ENCODE measurements at places on chromosomes 2 and 18.

DNA sequence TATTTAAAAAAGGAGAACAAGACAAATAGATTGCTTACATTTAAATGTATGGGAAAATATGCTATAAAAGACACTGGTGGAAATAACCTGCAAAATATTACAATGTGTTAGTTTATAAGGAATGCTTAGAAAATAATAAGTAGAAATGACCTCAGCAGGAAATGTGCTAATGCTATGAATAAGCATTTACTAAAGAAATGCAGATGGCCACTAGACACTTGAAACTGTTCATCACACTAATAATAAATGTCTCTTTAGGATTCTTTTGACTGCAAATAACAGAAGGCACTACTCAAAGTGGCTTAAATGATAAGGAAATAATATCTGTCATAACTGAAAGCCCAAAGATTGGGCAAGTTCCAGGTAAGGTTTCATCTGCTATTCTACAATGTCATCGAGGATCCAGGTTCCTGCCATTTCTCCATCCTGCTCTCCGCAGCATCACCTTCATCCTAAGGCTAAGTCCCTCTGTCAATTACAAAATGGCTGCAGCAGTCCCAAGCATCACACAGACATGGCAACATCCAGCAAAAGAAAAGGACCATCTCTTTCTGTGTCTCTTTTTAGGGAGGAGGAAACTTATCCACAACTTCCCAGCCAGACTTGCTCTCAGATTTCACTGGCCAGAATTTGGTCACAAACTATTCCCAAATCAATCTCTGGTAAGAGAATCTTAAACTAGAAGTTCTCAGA, 21.9 kb downstream of the METTL8 start:
- DNase-seq, result no peak

- DNase-seq, result no peak
These were observed 18.9 kb downstream of the TET3 start for GRCh38 chr2:74003494-74004211.

GRCh38 chr18:6546229-6546628, 131.5 kb upstream of the L3MBTL4 start:
- DNase-seq, result no peak

DNA sequence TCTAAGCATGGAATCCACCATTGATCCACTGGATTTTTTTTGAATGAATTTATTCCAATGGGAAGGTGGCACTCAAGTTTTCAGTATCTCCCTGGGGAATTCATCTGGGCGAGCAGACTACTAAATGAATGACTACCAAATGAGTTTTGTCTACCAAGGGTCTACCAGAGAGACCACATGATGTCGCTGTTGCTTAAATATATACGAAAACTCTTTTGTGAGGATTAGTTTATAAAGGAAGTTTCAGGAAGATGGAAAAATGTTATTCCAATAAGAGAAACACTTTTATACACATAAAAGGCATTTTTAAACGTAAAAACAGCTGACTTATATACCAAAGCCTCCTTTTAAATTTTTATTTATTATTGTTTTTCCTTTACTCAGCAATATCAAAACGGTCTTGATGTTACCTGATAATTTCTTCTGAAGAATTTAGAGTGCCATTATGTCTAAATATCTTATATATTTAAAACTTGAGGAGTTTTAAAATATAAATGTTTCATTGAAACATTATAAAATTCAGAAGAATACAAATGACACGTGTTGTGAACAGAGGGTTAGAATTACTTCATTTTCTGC, 139.7 kb downstream of the HRH4 start:
- no peak for DNase-seq

- no peak for DNase-seq
These were observed 203.5 kb downstream of the SEPTIN10 start for GRCh38 chr2:109410039-109410815.

GRCh38 chr2:200845669-200846325, 18.7 kb downstream of the CLK1 start:
- DNase-seq, result no peak

DNA sequence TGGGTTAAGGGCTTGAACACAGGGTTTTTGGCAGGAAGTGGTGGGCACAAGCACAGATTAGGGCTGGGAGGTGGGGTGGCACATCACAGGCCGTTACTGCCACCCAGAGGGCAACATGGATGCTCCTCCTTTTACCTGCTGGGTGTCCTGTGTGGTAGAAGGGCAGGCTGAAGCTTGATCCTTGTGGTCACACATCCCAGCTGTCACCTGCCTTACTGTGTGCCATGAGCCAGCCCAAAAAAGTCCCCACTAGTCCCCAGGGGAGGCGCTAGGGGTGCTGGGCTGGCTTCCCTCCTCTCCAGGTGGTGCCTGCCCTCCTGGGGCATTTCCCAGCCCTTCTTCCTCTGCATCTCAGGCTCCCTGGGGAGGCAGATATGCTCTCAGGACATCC, 50.5 kb upstream of the ALPP start:
- no peak for DNase-seq

DNA sequence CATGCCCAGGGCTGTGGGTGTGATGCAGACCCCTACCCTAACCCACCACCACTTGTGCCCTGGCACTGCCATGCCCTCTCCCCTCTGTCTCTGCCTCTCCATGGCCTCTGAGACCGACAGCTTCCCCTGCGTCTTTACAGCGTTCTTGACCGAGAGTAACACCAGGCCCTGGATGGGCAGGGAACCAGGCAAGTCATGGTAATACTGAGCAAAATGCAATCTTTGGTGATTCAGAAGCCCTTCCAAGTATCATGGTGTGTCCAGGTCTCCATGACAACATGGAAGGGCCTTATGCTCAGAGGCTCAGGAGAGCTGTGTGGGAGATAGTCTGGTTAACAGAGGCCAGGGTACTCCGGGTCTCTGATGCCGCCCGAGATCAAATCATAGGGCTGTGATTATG, 176.1 kb downstream of the KLHL29 start:
- no peak for DNase-seq

DNA sequence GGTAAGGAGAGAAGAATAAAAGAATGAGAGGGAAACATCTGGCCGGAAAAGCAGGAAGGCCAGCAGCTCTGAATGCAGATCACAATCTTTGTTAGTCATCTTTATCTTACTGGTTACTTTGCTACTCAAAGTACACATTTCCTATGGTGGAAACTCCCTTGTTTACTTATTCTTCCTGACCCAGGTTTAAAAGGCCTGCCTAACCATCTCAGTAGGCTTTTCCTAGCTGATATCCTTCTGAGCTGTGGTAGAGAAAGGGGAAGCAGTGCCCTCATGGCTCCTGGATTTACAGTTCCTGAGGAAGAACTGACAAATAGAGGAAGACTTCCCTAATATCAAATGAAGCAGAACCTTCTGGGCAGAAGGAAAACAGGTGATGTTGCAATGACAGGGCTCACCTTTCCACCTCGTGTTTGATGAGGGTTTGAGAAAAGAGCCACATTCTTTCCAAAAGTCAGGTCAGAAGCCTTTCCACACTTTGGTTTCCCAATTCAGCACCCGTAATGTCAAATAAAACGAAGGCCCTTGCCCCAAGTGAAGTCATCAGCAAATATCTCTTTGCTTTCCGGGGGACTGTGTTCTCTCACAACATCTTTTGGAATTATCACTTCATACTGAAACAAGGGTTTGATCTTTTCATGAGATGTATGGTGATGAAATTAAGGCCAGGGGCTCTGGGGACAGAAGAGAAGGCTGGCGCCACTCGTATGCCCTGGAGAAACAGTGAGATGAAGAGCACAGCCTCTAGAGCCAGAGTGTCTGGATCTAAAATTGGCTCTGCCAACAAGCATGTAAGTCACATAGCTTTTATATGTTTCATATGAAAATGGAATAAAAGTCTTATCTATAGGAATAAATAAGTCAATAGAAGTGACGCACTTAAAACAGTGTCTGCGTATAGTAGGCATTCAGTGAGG, 26.7 kb upstream of the APOB start:
- DNase-seq, result no peak

DNA sequence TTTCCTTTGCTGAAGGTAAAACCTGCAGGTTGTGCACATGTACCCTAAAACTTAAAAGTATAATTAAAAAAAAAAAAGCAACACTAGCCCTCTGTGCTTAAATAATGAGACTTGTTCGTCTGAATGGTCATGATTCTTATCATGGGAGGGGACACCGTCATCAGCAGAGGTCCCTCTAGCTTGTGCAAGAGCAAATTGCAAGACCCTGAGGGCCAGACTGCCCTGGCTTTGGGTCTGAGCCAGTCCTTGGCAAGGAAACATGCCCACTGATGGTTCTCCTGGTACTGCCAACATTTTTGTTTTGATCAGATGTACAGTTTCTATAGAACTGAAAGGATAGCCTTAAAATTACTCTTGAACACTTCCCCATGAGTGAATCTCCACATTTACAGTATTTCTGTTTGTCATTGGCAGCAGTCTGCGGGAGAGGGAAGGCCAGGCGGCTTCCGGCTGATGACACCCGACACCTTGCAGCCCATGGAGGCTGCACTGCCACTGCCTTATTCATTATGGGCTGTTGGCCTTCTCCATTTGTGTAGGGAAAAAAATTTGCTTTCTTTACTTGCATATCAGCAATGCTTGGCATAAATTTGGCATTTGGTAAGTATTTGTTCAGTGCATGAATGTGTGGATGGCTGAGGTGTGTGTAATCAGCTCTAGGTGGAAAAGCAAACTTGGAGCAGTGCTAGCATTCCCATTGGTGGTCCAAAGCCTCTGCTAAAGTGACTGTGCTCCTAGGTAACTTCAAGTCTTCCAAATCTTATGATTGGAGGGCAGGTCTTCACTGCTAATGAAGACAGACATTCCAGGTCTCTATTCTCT, 161.6 kb upstream of the ALKAL2 start:
- DNase-seq, result no peak

DNA sequence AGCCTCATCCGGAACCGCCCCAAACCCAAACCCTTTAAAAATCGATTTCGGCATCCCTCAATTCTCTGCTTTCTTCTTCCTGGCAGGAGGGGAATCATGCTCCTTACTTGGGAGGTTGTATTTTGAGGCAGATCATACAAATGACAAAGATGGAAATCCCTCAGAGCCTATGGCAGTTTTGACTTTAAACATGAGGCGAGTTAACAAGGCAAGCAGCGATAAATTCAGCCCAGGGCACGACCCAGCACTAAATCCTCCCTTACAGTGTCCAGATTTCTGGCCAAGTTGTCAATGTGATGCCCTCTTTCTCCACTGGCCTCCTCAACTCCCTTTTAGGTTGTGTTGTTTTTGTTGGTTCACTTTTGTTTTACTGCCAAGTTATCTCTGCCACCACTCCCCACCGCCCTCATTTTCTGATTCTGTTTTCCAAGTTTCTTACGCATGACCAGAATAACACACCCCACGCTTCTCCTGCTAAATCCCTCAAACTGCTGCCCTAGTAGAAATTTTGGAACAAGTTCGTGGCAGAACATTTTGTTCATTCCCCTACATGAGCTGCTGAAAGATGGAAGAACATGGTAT, 68.3 kb downstream of the CTAGE1 start:
- DNase-seq, result no peak

DNA sequence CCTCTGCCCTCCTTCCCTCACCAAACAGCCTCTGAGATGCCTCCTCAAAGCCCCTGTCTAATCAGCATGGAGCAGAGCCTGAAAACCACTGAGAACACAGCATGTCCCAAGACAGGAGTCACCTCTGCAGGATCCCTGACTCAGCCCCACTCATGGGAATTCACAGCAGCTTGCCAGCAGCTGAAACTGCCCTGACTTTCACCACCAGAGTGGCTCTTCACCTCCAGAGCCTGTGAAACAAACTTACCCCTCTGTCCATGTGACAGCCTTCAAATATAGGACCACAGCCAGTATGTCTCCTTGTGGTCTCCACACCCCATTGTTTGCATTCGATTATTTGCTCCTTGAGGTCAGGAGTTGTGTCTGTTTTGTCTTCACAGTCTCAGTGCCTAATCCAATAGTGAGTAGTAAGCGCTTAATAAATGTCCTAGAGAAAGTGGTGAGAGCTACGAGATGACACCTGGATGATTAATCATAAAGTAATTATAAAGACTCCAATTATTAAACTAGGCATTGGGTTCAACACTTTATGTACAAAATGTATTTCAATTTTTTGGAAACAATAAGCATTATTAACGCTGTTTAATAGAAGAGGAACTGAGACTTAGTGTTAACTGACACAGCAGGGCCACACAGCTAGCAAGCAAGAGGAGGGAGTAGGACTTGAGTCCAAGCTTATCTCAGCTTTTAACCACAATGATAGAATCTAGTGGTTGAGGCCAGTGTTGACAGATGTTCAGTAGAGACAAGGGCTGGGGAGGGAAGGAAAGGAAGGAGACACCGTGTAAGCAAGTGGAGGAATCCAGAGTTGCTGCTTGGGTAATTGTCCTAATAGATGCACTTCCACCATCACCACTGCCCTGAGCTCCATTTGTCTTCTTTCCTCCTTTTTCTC, 358.7 kb upstream of the TNP1 start:
- no peak for DNase-seq

Measured in omental fat pad (tissue), 4 donors.